Esophagus mucosa (tissue), 1 donor: ENCODE measurements at places on chromosomes 1 and 21.
A peak's percentile ranks its signal among the peaks of the same experiment; 100 is the strongest.

GRCh38 chr21:43900078-43900385 is 35.0 kb downstream of the AGPAT3 start:
- no peak for ATAC-seq

- peak; percentile 73 for ATAC-seq
Observed at GRCh38 chr1:93681101-93681988, at the start of gene BCAR3. TSS of gene BCAR3 (minus strand) at chr1:93681837. CDS start at chr1:93674930, 6,907 bp downstream.

- ATAC-seq = no peak
Observed at GRCh38 chr1:90435351-90435750, 281.8 kb downstream of the BARHL2 start.

DNA sequence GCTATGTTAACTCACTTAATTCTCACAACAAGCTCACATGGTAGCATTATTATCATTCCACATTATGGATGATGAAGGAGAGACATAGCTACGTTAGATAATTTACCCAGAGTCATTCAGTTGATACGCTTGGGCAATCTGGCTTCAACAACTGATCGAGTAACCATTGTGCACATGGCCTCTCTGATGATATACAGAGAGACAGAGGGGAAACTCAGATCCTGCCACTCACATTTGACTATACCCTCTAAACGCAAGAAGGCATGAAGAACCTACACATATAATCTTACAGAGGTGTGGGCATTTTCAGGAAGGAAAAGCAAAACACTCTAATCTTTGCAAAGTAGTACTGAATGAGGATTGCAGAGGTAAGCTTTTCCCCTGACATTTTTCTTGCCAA is 360.1 kb downstream of the BARHL2 start:
- ATAC-seq = no peak

GRCh38 chr1:156953571-156953970 is 33.1 kb downstream of the LRRC71 start:
- no peak for ATAC-seq

- ATAC-seq = no peak
Observed at GRCh38 chr1:221164951-221165838, 286.0 kb downstream of the HLX start.

DNA sequence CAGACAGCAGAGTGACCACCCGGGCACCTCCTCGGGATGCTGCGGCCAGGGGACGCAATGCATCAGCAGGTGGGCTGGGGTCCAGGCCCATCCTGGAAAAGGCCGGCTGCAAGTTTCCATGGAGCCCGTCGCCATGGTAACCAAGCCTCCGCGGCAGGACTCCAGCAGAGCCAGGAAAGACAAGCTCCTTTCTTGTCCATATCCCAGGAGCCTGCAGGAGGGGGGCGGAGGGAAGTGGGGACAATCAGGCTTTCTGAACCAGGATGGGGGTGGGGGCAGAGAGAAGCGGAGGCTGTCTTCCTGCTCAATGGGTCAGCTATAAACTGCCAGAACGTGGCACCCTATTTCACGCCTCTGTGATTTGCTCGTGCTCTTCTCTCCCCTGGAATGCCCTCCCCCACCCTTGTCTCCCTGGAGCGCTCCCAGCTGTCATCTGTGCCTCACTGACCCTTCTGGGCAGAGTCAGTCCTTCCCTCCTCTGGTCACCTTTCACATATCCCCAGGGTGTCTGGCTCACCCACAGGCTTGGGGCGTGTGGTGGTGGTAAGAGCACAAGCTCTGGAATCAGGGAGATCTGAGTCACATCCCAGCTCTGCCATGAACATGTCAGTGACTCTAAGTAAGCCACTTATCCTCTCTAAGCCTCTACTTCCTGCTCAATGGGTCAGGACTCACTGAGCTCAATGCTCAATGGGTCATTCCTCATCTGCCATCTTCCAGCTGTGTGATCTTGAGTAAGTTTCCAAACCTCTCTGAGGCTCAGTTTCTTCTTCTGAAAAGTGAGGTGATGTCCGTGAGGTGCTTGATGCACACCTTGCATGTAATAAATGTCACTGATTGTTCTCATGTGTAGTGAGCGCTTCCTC is 58.9 kb upstream of the LAPTM5 start:
- ATAC-seq = peak; percentile 94

- no peak for ATAC-seq
Observed at GRCh38 chr1:236451796-236452373, 57.8 kb downstream of the EDARADD start.
